ENCODE measurements at places on chromosomes 16 and 17.

DNA sequence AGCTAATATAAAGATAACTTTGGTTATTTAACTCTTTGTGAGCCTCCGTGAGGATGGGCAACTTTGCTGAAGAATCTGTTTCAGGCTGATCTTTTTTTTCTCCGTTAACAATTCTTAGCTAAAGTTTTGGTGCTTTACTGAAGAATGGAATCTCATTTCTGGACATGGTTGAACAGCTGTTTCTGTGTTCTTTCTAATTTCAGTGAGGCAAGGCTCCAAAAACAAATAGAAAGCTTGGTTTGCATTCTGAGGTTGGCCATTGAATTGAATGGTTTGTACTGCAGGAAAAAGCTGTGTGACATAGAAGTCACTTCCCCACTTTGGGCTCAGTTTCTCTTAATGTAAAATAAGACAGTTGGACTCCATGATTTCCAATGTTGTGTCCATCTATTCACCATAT, 22.3 kb upstream of the HLF start:
- no peak for DNase-seq

DNA sequence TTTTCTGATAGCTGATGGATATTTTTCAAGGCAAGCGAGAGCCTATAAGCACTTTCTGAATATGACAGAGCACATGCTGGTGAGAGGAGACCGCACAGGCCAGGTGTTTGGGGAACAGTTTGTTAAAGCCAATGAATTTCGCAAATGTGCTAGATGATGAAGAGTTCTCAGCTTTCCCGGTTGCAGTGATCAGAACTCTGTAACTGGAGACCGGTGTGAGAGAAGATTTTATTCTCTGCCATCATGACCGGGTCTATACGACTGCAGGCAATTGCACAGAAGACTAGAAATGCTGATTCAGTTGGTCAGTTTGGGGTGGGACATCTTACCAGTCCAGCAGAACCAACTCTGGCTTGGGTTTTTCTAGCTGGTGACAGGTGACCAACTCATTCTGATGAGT, 25.4 kb downstream of the SMTNL2 start:
- DNase-seq = no peak

GRCh38 chr16:11990702-11991390, 14.3 kb downstream of the SNX29 start:
- no peak for DNase-seq

GRCh38 chr17:13005530-13005929, 12.3 kb downstream of the ELAC2 start:
- DNase-seq = no peak

DNA sequence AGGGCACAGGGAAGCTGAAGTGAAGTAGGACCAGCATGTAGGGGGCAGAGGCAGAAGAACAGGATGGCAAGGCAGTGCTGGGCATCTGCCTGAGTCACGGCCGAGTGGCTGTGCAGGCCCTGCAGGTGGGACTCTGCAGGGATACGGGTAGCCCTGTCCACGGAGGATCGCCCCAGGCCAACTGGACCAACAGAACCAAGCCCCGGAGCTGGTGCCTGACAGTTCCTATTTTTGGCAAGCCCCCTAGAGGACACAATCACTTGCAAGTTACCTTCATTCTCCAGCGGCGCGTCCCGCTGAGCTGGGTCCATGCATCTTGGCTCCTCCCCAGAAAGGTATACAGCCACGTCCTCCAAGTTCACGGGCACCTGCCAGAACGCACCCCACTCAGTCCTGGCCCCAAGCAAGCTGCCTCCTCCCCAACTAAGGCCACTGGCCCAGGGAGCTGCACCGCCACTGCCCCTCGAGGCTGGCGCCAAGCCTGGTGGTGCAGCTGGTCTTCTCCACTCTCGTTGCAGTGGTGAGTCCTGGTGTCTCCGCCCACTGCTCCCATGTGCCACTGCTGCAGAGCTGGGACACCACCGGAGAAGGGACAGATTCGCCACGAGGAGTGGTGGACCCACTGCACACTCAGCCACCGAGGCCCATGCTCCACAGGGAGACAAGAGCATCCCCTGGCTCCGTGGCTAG, 6.6 kb downstream of the ZNF500 start:
- DNase-seq = no peak

GRCh38 chr17:45423304-45423974, 9.2 kb downstream of the ARHGAP27 start:
- no peak for DNase-seq

DNA sequence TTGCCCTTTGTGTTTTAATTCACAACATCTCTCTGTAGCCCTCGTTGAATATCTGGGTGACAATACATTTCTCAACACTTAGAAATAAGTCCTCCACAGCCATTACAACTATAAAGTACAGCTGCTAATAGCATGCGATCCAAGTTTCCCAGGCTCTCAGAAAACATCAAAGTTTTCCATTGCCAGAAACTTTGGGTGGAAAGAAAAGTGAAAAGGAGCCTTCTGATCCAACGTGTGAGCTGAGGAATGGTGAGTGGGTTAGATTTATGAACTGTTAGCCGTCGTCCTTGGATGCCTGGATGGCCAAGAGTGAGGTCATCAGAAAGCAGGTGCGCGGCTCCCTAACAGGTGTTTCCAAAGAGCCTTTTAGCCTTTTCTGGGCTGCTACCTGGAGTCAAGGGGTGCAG, 258.0 kb downstream of the PMP22 start:
- DNase-seq = no peak

DNA sequence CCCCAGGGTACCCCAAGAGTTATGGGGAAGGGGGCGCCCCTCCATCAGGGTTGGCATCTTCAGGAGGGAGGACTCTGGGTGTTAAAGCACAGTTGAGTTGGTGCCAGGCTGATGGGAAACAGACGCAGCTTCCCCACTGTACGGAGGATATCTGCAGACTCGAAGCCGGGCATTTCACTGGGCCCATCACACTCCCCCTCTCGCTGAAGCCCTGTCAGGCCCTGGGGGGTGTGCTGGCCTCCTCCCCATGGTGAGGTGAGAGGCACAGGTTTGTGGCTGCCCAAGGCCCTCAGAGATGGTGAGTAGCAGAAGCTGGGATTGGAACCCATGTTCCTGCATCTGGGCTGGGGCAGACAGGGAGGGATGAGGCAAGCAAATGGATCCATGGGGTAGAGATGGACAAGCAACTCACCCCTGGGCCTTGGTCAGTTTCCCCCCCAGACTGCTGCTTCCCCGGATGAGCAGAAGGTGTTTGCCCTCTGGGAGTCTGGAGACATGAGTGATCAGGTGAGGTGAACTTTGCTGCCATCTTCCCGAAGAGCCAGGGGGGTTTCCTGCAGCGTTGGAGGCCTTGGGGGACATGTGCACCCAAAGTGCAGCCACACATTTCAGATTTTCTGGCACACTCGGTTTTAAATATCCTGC, 31.0 kb downstream of the POLR3E start:
- DNase-seq = no peak

DNA sequence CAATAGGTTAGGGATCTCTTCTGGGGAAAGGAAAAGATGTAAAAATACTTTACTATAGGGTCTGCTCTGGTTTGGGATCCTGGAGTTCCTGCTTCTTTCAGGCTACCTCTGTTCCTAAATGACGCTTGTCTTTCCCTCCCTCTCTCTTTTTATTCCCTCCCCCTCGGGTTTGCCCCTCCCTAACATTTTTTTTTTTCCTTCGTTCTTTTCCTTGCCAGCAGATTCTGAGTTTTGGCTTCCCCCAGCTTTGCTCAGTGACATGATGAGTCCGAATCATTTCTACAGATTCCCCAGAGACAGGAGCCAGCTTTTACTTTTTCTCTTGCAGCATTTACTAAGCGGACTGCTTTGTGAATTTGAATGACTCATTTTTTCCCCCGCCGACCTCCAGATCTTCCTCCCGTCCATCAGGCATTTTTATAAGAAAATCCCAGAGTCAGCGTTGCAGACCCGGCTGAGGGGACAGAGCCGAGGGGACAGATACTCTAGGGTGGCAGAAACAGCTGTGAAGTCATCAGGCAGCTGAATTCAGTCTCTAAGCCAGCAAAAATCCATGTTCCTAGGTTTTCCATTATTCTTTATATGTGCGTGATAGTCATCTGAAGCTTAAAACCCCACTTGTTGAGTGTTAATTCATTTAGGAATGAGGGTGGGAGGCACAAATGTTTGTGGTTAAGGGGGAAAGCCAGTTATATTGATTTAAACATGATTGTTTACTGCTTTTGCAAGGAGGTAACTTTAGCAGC, at the start of gene TMEM100:
TMEM100 (minus strand) TSS at position 123 of the 746 bp plus-strand sequence. CDS start 1,794 bp downstream, outside the sequence.
- DNase-seq = no peak

All from stimulated activated CD8-positive, alpha-beta memory T cell treated with anti-CD3 and anti-CD28 coated beads, Interleukin-4, amount 100 ng/mL, for 24 hours (primary cell).